ENCODE measurements at places on chromosomes 11 and 22. TPM values are rescaled to one million over a fixed set of nuclear protein-coding genes. Genes with fewer than 3 reads are reported as not detected.

Gene RIMBP3B
- 0.12 TPM for polyA plus RNA-seq

Gene OR5W2
- polyA plus RNA-seq: not detected

Gene B3GAT1
- polyA plus RNA-seq: 0.09 TPM

Gene NLRX1
- polyA plus RNA-seq: 20.9 TPM

Gene USP2
- polyA plus RNA-seq: not detected

Gene DPAGT1
- polyA plus RNA-seq: 23.7 TPM

Gene CCDC73
- polyA plus RNA-seq: not detected

GRCh38 chr11:17233101-17233500, 25.3 kb upstream of the PIK3C2A start:
- no peak for DNase-seq

DNA sequence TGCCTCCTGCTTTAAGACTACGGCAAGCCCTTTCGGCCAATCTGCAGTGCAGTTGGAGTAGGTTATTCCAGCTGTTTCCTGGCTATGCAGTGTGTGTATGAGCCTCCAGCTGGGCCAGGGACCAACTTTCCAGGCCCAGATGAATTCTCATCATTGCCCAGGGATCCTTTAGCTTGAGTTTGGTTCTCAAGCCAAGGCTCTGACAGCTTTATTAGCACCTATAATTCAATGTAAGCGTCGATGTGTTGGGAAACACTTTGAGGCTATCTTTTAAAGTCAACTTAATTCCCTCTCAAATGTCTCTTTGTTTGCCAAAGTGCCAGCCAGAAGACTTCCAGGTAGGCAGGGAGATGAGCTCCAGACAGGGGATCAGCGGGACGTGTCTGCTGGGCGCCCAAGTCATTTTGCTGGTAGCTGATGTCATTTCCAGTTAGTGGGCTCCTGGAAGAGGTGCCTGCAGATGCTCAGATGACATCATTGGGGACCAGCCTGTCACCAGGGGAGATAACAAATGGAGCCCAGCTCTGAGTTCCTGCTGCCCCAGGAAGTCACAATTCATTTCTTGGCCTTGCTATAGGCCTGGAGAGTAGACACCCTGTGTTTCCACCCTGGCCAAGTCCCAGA, 520.4 kb downstream of the SOX6 start:
- no peak for DNase-seq

DNA sequence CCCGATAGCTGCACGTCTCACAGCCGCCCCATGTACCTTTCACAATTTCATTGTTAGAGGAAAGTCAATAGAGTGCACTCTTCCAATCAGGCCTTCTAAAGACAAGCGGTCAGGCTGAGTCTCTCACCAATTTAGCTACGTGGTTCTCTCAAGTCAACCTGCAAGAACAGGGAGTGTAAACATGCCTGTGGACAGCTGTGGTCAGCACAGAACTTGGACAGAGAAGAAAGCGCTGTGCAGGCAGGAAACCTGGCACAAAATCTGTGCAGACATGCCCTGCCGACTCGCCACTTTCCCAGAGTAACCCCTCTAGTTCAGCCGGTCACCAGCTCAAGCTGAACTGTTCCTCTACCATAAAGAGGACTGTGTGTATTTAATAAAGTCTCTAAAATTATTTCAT, 39.5 kb downstream of the CHKA start:
- no peak for DNase-seq

DNA sequence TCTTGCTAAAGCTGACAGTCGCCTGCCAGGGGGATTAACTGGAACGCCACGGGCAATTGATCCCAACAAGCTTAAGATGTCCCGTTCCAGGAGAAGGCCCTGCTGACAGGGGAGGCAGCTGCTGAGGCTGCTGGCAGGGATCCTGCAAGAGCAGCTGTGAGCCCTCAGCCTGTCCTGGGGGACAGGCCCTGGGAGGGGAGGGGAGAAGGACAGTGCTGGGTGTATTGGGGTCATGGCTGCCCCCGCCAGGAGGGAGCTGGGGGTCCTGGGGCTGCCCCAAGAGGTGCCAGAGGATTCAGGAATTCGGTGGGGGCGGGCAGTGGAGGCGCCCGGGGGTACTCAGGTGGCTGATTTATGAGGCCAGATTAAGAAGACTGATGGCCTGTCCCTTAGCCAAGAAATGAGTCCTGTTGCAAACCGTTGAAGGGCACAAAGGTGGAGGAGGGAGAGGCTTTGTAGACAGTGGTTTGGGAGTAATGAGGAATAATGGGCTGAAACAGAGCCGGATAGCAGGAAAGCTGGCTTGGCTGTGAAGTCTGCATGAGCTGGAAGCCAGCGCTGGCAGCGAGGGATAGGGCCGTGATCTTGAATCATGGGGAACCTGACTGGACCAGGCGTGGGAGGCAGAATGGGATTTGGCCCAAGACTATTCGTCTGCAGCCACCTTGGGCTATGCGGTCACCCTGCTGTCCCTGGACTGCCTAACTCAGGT, 133.5 kb downstream of the CACNA1I start:
- no peak for DNase-seq

DNA sequence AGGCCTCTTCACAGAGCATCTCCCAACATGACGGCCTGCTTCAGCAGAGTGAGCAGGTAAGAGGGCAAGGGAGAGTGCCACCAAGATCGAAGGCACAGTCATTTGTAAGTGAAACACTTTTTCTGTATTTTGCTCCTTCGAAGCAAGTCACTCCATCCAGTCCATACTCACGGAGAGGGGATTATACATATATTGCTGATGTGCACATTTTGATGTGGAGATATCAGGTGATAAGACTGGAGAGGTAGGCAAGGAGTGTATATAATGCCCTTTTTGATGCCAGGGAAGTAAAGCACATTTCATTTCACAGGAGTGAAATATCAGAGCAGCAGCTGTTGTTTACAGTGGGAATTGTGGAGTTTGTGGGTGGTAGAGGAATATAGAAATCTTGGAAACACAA, 11.2 kb downstream of the PTS start:
- no peak for DNase-seq
